ENCODE measurements at places on chromosomes 5 and 9. TPM values are rescaled to one million over a fixed set of nuclear protein-coding genes. Genes with fewer than 3 reads are reported as not detected.

MORN5 gene
- not detected for total RNA-seq

ACSL6 gene
- total RNA-seq = not detected

SLC46A2 gene
- not detected for total RNA-seq

EGFLAM gene
- total RNA-seq = 1.1 TPM

PCDHGA4 gene
- total RNA-seq = 5.4 TPM

RNF208 gene
- not detected for total RNA-seq

SAP30L gene
- total RNA-seq = 13.1 TPM

TMEM171 gene
- 3.3 TPM for total RNA-seq

CDC42SE2 gene
- total RNA-seq = 44.2 TPM

PSIP1 gene
- total RNA-seq = 27.2 TPM

COX7C gene
- 210 TPM for total RNA-seq

PGM5 gene
- 14.7 TPM for total RNA-seq

KCNV2 gene
- not detected for total RNA-seq

SPATA6L gene
- 0.28 TPM for total RNA-seq

AGXT2 gene
- not detected for total RNA-seq

TRIM36 gene
- total RNA-seq = 0.18 TPM

N4BP3 gene
- under 0.01 TPM for total RNA-seq

All from IMR-90 (cell line).